Small intestine (tissue), 16 donors: ENCODE measurements at places on chromosomes 3 and 15. TPM values are rescaled to one million over a fixed set of nuclear protein-coding genes. Genes with fewer than 3 reads are reported as not detected.

Gene XRN1
- 7.3 TPM for polyA plus RNA-seq

Gene TRH
- 0.04 TPM for polyA plus RNA-seq

Gene HTR3E
- polyA plus RNA-seq: 1.8 TPM

Gene ATXN7
- 2.4 TPM for polyA plus RNA-seq

Gene CCRL2
- 11.3 TPM for polyA plus RNA-seq

Gene PRTG
- 6.4 TPM for polyA plus RNA-seq

Gene MTHFS
- 221 TPM for polyA plus RNA-seq

Gene CLDN18
- polyA plus RNA-seq: 0.45 TPM

Gene FHIT
- 5.9 TPM for polyA plus RNA-seq

Gene NEDD4
- 24.0 TPM for polyA plus RNA-seq

Gene FBXW12
- 0.16 TPM for polyA plus RNA-seq

Gene SAMD7
- not detected for polyA plus RNA-seq

Gene TGM4
- not detected for polyA plus RNA-seq

Gene INSYN1
- 1.9 TPM for polyA plus RNA-seq

Gene DPPA2
- polyA plus RNA-seq: not detected

Gene APBA2
- 1.7 TPM for polyA plus RNA-seq

Gene ZPLD1
- 0.43 TPM for polyA plus RNA-seq

Gene HRG
- not detected for polyA plus RNA-seq

Gene PATL2
- 1.5 TPM for polyA plus RNA-seq

Gene HSPBAP1
- 4.5 TPM for polyA plus RNA-seq

Gene TGFBR2
- 77.5 TPM for polyA plus RNA-seq

Gene TEX55
- not detected for polyA plus RNA-seq

Gene RAB6B
- polyA plus RNA-seq: not detected

Gene GOLGA8S
- polyA plus RNA-seq: 0.01 TPM

Gene COMMD2
- polyA plus RNA-seq: 9.8 TPM
